ENCODE measurements at places on chromosomes 11 and 22.
A peak's percentile ranks its signal among the peaks of the same experiment; 100 is the strongest.

- DNase-seq, result no peak
Observed at GRCh38 chr11:118018401-118018800, 32.2 kb downstream of the IL10RA start.

GRCh38 chr11:35583843-35584242 lies 34.4 kb upstream of the FJX1 start:
- DNase-seq, result no peak

DNA sequence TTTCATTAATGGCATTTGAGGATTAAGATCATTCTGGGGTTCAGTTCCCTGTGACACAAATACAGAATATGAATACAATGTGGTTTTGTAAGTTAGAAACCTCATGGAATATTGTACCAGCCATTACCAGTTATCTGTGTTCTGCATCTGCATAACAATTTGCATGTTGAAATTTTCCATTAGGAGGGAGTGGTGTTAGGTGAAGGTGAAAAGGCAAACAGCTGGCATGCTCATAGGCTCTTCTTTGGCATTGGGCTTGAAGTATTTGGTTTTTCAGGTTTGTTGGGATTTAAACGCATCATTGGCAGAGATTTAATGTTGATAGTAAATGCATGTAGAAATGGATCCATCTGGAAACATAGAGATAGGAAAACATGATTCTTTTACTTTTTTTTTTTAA lies 18.6 kb downstream of the RTN3 start:
- DNase-seq, result no peak

DNA sequence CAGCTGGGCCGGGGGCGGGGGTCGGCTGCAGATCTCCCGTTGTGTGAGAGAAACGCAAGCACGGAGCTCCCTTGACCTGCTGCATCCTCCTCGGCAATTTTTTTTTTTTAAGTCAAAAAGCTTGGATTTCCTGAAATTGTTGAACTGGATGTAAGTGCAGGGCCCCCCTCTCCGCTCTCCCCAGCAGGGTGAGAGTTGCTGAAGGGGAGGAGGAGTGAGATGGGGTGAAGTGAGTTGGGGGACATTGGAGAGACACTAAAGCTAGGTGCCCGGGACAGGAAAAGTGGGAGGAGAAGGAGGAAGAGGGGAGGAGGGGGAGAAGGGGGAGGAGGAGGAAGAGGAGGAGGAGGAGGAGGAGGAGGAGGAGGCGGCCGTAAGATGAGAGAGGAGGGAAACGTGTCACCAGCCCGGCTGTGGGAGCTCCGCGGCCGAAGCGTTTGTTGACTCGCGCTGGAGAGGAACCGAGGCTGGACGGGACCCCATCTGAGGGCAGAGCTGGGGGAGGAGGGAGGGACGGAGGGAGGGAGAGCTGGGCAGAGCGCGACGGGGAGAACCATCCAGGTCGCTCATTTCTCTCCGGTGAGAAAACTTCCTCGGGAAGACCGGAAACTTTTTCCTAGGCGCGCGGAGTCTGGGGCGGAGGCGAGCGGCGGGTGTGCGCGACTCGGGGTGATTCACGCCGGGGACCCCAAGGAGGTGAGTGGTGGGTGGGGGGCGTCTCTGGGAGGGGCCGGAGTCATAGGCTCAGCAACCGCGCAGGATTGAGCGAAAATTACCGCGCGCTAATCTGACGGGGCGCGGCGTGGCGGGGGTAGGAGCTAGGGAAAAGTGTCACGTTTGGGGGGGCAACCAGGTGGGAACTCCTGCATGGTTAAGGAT lies 80.2 kb downstream of the PRR5L start:
- DNase-seq, result no peak

GRCh38 chr11:20368438-20368837 lies 4.9 kb downstream of the HTATIP2 start:
- DNase-seq, result no peak

- no peak for DNase-seq
Observed at GRCh38 chr22:48426466-48427380, 1401.0 kb downstream of the BRD1 start.

DNA sequence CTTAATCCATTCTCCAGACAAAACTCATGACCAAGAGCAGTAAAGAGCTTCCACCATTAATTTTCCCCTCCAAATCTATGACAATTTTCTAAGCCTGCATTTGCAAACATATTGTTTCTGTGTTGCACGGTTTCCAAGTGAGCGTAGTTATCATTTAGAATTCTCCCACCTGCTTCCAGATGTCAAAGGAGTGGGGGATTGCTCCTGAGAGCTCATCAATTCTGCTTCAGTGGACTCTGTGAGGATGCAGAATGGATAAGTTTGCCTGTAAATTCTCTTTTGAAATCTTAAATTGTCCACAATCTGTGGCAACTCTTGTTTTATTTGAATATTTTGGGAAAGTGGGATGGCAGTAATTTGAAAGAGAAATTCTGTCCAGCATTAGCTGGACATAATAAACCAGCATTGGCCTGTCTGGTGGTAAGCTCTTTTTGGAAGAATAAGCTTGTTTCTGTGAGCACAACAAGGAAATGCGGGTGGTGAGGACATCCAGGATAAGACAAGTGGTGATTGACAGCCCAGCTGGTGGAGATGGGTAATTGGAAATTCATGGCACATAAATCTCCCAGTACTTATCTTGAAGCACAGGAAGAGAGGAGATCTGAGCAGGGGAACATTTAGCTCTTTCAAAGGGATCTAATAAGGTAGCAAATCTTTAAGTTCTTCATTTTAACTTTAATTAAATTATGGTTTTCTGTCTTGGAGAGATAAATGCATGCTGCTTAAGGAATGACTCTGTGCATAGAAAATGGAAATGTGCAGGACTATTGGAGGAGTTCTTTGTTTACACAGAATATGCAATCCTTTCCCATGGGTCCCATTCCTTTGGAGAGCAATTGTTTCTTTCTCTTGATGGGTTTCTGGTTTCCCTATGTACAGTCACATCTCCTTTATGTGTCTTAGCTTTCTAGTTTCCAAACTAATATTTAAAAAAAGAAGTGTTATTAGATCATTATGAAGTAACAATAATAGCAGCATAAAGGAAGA lies 73.2 kb downstream of the FAT3 start:
- DNase-seq, result no peak

- DNase-seq, result no peak
Observed at GRCh38 chr11:94017446-94017845, 3.7 kb upstream of the HEPHL1 start.

DNA sequence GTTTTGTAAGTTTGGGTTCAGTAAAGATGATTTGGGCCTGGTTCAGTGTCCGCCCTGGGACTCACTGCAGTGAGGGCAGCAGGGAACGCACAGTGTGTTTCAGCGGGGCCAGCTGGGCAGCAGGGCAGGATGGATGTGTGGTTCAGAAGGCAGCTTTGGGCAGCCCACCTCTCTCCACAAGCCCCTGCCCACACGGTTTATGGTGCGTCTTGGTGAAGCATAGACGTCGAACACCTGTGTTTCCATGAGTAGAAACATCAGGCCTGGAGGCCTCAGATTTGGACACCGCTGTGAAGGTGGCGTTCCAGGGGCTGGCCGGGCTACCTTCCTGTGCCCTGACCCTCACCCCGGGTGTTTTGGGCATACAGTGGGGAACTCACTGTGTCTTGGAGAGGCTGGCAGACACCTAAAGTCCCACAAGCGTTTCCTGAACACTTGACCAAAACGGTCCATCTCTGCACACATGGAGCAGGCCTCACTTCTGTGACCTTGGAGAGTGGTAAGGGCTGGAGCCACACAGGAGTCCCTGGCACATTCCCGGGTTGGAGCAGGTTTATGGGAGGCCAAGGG lies 59.0 kb downstream of the ST14 start:
- no peak for DNase-seq

DNA sequence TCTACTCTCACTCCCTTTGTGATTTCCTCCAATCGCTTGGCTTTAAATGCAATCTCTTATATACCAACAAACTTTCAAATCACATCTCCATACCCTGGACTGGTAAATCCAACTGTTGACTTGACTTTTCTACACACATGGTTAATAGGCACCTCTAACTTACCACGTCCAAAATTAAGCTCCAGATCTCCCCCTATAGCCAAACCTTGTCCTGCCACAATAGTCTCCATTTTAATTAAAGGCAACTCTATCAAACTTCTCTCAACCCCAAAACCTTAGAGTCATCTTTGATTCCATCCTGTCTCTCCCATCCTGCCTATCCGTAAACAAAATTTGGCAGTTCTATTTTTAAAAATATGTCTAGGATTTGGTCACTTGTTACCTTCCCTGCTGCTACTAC lies 141.8 kb upstream of the DDI1 start:
- DNase-seq, result no peak

DNA sequence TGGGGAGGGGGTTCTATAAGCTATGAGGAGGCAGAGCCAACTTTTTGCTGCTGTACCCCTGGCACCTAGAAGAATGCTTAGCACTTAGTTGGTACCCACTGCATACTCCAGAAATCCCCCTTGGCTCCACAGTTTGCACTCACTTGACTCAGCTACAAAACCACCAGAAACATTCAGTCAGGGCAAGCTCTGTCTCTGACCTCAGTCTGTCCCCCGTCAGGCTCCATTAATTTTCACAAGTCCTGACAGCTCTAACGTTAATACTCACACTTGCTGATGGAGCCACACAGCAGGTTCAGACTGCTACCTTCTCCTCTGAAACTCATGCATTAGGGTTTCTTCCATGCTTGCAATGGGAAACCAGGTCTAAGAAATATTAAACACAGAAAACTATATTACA lies 81.7 kb downstream of the MPPED2 start:
- DNase-seq, result no peak

- no peak for DNase-seq
Observed at GRCh38 chr22:44196731-44197131, 16.0 kb downstream of the PARVG start.

DNA sequence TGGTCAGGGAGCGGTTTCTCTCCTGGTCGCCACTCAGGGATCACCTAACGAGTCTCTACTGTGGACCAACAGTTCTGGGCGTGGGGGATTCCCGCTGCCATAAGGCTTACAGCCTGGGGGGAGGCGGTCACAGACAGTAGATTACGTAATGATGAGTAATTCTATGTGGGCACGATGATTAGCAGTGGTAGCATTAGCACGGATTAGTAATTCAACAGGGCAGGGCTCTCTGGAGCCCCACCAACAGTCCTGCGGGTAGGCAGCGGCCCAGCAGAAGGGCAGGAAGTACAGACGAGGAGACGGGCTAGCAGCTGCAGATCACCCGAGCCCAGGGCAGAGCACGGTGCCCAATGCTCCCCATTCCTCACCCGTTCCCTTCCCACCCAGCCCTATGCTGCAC lies 3.6 kb downstream of the SHISAL1 start:
- no peak for DNase-seq

DNA sequence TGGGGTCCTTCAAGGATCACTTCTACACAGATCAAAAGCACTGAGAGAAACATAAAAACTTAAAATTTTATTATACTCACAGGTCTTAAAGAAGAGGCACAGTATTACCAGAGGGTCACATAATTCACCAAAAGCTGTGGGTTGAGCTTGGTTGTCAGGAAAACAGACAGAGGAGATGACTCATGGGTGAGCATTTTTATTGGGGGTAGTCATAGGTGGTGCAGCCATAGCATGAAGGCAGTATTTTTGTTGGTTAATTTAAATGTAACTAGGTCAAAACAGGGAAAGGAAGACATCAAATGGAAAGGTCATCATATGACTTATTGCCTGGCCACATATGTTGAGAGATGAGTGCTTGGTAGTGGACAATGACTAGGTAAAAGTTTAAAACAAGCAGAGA lies 24.2 kb downstream of the OR5B17 start:
- no peak for DNase-seq

DNA sequence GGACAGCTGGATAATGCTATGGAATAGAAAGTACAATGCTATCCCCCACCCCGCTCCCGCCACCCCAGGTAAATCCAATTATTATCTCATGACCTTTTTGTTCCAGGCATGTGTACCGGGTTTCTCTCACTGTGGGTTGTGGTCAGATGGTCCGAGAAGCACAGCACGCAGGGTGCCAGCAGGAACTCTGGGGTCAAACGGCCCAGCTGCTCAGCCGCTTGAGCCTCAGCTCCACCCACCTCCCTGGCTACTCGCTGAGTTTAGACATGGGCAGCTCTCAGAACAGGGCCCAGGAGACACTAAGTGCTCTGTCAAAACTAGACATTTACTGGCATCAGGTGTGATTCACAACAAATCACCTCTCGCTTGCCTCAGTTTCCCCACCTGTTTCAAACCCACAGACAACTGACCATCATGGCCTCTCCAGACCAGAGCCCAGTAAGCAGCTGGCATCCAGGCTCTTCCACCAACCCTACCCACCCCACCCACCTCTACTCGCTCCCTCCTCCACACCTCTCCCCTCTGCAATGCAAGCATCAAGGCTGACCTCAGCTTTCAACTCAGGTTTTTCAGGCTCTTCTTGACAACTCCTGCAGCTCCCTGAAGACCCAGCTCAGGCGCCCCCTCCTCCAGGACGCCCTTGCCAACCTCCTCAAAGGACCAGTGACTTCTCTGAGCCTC lies 13.0 kb upstream of the MFNG start:
- DNase-seq, result no peak

DNA sequence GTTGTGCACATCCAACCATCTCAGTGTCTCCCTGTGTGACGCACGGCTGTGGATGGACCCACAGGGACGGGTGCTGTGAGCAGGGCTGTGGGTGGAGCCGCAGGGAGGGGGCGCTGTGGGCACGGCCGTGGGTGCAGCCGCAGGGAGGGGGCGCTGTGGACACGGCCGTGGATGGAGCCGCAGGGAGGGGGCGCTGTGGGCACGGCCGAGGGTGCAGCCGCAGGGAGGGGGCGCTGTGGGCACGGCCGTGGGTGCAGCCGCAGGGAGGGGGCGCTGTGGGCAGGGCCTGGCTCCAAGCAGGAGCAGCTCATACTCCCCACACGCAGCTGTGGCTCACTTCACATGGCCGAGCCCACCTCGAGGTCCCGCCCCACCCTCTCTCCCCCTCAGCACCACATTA lies 6.0 kb upstream of the MAPK11 start:
- peak; percentile 33 for DNase-seq

GRCh38 chr11:74269161-74269811 lies 42.2 kb downstream of the P4HA3 start:
- no peak for DNase-seq

- DNase-seq, result no peak
Observed at GRCh38 chr22:27311698-27312550, 489.6 kb downstream of the MN1 start.

- DNase-seq, result no peak
Observed at GRCh38 chr11:62599901-62600300, 1.8 kb downstream of the MTA2 start.

GRCh38 chr11:115644856-115645255 lies 140.6 kb upstream of the CADM1 start:
- DNase-seq, result no peak

- no peak for DNase-seq
Observed at GRCh38 chr11:93567401-93567895, 24.3 kb upstream of the SMCO4 start.

DNA sequence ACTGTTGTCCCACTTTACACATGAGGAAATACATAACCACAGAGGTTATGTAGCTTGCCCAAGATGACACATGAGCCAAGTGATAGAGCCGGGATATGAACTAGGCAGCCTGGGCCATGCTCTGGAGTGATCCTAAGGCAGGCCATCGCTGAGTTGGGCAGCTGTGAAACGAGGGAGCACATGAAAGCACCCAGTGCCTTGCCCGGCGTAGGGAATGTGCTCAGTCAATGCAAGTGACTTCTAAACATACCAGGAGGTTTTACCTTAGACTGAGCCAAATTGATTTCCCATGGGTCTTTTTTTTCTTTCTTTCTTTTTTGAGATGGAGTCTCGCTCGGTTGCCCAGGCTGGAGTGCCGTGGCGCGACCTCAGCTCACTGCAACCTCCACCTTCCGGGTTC lies 10.5 kb downstream of the GRIK4 start:
- DNase-seq, result no peak
